ENCODE measurements at places on chromosomes 7 and 10. TPM values are rescaled to one million over a fixed set of nuclear protein-coding genes. Genes with fewer than 3 reads are reported as not detected.
A peak's percentile ranks its signal among the peaks of the same experiment; 100 is the strongest.

DNA sequence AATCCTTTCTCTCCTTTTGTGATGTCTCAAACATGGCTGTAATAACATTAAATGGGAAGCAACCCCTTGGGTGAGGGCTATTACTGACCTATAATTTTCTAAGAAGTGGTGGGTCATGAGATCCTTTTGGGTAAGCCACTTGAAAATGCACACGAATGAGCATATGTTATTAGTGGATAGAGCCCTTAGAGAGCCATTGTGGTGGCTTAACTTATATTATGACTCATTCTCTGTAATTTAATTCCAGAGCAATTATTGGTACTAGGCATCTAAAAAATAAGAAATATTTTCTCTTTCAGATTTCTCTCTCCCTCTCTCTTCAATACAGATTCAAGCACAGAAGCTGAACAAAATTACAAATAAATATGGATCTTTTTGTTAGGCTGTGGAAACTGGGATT lies 1177.4 kb upstream of the PHF14 start:
- DNase-seq: no peak

- no peak for DNase-seq
These were observed 190.9 kb upstream of the LYZL2 start for GRCh38 chr10:30820261-30820991.

GRCh38 chr10:4533621-4534020 lies 292.4 kb upstream of the AKR1E2 start:
- DNase-seq: no peak

DNA sequence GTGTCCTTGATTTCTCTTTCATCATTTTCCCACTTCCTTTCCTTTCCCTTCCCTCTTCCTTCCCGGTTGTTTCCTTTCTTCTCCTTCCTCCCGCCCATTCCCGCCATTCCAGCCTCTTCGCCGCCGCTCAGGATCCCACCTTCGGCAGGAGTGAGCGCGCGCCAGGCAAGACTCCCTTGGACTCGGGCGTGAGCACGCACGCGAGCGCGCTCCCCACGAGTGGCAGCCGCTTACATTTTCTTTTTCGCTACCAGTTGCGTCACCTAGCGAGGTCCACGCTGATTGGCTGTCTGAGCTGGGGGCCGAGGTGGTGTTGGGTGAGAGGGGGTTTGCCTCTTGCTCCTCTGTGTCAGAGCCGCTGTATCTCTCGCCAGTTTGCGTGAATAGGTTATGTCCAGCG lies 11.8 kb downstream of the ZAN start:
- peak; percentile 64 for DNase-seq

DNA sequence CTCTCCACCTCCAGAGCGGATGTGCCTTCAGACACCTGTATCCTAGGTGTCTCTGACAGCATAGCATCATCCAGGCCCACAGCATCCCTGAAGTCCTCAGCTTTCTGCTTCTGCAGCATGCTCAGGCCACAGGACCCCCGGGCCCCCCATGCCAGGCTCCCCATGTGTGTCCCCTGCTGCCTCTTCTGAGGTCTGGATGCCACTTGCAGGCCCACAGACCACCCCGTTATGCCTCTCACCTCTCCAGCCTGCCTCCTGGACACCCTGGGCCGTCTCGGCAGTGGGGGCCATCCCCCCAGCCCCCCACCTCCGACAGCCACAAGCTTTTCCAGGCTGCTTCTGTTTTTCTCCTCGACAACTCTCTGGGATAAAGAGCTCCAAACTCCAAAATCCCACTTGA lies 84.4 kb downstream of the WNT2 start:
- DNase-seq: no peak

GRCh38 chr10:120483651-120484301 lies 26.7 kb downstream of the PLPP4 start:
- DNase-seq: no peak

DNA sequence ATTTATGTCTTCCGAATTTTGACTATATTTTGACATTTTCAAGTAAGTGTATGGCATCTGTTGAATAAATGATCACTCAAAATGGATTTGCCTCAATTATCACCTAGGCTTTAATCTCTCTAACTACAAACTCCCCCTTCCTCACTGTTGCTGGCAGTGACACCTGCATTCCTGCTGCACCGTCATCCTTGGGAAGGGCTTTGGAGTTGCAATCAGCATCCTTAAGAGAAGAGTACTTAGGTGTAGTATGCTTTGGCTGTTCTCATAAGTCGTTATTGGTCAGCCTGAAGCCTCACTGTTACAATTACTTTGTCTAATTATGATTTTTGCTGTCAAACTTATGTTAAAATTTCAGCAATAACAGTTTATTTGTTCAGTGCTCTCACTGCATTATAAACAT lies 415.0 kb downstream of the NRG3 start:
- DNase-seq: no peak

DNA sequence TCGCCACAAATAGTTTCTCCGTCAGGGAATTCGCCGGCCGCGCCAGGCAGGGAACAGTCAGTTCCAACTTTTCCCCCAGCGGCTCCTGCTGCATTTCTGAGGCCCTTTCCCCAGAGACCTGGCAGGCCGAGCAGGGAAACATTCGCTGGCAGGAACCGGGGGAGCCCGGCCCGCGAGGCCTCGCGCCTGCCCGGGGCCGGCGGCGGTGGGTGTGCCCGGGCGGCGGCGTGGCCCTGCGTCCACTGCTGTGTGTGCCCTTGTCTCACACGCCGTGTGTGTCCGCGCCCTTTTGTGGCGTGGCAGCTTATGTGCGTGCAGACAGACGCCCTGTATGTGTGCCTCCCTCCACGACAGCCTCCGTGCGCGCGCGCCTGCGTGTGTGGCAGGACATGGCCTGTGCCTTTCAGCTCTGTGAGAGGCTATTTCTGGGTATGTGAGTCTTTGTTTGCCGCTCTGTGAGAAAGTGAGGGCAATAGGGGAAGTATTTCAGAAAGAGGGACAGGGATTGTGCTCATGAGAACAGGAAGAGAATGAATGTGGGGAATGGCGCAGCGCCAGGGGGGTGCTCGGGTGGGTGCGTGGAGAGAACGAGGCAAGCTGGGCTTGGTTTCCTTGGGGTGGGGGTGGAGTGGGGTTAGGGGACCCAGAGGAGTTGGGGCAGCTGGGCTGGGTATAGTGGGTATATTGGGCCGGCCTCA lies 689 bp upstream of the SMARCD3 start:
- peak; percentile 86 for DNase-seq

- DNase-seq: no peak
These were observed 35.5 kb downstream of the LRMDA start for GRCh38 chr10:75466886-75467285.

- DNase-seq: no peak
These were observed 1.2 kb downstream of the CASD1 start for GRCh38 chr7:94510582-94511496.

DNA sequence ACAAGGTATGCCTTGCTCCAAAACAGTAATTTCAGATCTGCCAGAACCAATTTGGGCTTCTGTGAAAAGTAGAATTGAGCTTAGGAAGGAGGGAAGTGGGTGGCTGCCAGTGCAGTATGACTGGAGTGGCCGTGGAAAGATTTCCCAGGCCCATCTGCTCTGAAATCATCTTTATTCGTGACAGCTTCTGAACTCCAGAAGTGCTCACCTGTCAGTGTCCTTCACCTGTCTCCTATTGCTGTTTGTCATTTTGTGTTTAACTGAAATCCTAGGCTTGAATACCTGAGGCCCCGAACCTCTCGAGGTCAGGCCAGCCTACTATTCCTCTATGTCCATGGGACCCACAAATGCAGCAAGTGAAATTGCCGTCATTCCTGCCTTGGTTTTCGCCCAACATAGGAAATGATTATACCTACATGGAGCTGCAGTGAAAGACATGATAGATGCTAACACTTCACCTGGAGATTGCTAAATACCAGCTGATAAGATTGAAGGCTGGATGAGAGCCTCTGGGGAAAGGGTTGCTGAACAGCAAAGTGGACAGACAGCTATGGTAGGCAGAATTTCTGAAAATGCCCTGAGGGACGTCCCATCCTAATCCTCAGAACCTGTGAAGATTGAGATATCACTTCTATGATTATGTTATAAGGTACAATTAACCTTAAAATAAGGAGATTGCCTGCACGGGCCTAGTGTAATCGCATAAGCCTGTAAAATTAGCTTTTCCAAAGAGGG lies 82.1 kb downstream of the C1GALT1 start:
- no peak for DNase-seq

DNA sequence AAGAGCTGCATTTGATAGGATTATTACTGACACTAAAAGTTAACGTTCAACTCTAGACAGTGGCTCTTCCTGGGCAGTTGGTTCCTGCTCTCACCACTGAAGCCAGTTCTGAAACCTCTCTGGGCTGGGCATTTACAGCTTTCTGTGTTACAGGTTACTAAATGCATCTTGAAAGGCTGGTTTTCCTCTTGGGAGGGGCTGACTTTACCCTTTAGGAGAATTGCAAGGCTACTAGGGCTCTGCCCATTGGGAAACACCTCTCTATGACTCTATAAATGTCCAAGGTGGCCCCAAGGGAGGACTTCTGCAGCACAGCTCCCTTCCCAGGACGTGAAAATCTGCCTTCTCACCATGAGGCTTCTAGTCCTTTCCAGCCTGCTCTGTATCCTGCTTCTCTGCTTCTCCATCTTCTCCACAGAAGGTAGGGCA lies at the start of gene GPR15LG:
TSS of gene GPR15LG (plus strand) at position 301 of the 429 bp plus-strand sequence. CDS start at position 352, 51 bp downstream.
- DNase-seq: no peak

- no peak for DNase-seq
These were observed 481 bp upstream of the NPM3 start for GRCh38 chr10:101783736-101784118.

- DNase-seq: no peak
These were observed 39.5 kb downstream of the AGK start for GRCh38 chr7:141590666-141591065.

DNA sequence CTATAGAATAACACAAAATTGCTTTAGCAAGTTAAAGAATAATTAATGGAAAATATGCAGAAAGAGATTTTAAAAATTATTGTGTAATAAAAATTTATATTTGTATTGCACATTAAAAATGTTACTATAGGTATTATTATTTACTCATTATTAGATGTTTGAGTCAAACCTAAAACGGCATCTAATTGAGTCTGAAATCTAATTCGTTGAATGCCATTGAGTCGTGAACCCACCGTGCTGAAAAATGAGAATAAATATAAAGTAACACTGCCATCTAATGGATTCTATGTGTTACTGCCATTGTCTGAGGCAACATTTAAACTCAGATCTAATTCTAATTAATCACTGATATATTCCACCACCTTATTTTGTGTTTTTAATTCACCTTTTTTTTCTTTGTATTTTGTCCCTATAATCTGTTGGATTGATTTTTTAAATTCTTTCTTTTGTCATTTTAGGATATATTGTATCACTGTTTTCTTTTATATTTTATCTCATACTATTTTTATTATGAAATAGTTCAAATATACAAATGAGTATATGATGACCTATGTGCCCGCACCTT lies 62.2 kb downstream of the SAMD9 start:
- no peak for DNase-seq

GRCh38 chr7:155811895-155812761 lies at the start of gene SHH:
Gene SHH (minus strand): TSS chr7:155812463. CDS start chr7:155812122, 341 bp downstream.
- DNase-seq: no peak

DNA sequence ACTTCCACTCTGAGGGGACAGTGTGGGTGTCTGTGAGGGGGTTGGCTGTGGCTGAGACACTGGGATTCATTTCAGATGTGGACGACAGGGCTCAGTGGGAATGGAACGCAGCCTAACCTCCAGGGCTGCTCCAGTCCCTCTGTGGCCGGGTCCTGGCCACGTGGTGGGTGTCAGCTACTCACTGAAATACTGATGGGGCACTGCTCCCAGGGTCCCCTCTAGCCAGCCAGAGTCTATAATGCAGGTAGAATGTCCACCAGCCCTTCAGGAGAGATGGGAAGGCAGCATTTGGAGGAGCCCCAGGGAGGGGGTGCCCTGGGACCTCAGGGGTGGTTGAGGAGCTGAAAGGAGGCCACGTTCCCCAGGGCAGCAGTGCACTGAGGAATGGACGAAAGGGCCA lies 87.2 kb upstream of the LANCL2 start:
- DNase-seq: no peak

GRCh38 chr10:46232084-46232483 lies 54.7 kb upstream of the ANTXRL start:
- peak; percentile 9 for DNase-seq

- no peak for DNase-seq
These were observed 4.8 kb downstream of the ECHDC3 start for GRCh38 chr10:11746883-11747539.

- DNase-seq: no peak
These were observed 104.5 kb downstream of the SRI start for GRCh38 chr7:88115258-88115796.

GRCh38 chr7:135291809-135292253 lies 58.2 kb downstream of the STRA8 start:
- no peak for DNase-seq

- DNase-seq: no peak
These were observed 205.6 kb downstream of the FGFR2 start for GRCh38 chr10:121392657-121393056.

- DNase-seq: no peak
These were observed 25.0 kb downstream of the SORCS3 start for GRCh38 chr10:104666106-104666505.

- DNase-seq: peak; percentile 79
These were observed 76.1 kb upstream of the CPXM2 start for GRCh38 chr10:123967626-123968243.

DNA sequence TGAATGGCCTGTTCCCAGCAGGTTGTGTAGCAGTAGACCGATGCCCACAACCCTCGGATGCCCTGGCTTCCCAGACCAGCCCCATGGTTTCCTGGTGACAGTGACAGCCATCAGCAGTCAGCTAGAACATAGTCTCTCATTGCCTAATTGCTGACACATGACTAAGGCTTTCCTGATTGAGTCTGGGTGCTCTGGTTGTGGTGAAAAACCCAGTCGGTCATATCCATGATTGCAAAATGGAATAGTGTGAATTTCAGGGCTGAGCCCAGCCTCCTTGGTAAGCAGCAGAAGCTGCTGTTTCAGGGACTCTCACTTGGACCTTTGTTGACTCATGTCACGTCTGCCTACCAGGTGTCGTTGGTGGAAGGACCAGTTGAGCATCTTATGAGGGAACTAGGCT lies 36.6 kb downstream of the POR start:
- no peak for DNase-seq

GRCh38 chr10:15879058-15879457 lies 18.8 kb upstream of the MINDY3 start:
- no peak for DNase-seq

GRCh38 chr10:77915319-77916105 lies 11.0 kb downstream of the DLG5 start:
- DNase-seq: no peak

The WNT16 gene
- not detected for total RNA-seq

The ITPRID1 gene
- total RNA-seq: not detected

The CHAT gene
- not detected for total RNA-seq

The OR9A2 gene
- not detected for total RNA-seq

The CTAGE8 gene
- not detected for total RNA-seq

The GIMAP1 gene
- total RNA-seq: 6.7 TPM

The TMEM270 gene
- not detected for total RNA-seq

The MEOX2 gene
- 11.2 TPM for total RNA-seq

The GOLGA7B gene
- not detected for total RNA-seq

The ABCB1 gene
- 4.8 TPM for total RNA-seq
